ENCODE measurements at places on chromosomes 11 and 22.

GRCh38 chr11:30617762-30618161, 31.6 kb upstream of the MPPED2 start:
- no peak for DNase-seq

DNA sequence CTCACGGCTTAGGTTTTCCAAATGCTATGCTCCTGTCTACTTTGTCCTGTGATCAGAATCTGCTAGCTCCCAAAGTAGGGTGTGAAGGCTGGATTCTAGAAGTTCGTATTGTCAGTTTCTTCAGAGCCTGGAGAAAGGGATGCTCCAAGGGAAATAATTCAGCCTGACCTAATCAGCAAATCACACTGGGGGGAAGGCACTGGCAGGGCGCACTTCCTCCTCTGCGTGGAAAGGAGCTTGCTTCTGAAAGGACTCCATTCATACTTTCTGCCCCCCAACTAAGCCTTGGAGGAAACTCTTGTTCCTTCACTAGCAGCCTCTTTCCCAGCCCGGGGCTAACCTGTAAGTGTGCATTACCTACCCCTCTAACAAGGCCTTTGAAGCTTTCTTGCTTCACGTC, 165.9 kb downstream of the NAV2 start:
- DNase-seq: no peak

GRCh38 chr11:122727101-122727929, 71.8 kb downstream of the UBASH3B start:
- DNase-seq: no peak

- DNase-seq: no peak
These were observed 102.6 kb downstream of the SPON1 start for GRCh38 chr11:14065141-14065540.

- no peak for DNase-seq
These were observed 37.1 kb upstream of the OLFML1 start for GRCh38 chr11:7448201-7448600.

GRCh38 chr22:48952256-48953102, 875.2 kb downstream of the BRD1 start:
- DNase-seq: no peak

DNA sequence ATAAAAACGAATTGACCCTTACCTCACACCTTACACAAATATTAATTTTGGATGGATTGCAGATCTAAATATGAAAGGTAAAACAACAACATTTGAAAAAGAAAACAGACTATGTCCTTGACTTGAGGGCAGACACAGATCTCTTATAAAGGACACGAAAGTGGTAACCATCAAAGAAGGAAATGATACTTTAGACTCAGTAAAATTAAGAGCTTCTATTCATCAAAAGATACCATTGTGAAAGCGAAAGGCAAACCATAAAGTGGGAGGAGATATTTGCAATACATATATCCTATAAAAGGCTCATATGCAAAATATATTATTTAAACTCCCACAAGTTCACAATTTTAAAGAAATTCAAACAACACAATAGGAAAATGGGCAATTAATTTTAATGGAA, 5.0 kb downstream of the HEPACAM start:
- DNase-seq: no peak

DNA sequence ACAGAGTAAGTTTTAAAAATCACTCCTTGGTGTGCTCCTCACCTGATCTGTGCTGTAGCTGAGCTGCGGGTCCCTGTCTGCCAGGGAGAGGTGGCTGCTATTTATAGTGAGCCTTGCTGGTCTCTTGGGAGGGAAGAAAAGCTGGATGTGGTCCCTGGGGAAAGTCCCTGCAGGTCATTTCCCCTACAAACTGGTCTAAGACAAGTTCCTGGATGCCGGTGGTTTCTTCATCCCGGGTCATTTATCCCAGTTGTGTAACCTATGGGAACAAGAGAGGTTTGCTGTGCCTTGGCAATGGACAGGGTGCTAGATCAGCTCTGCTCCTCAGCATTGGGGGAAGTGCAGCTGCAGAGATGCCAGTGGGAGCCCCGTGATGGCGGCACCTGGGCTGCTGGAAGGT, at the start of gene SAA2:
Gene SAA2 (minus strand): TSS at position 108 of the 400 bp plus-strand sequence. CDS start 657 bp downstream, outside the sequence.
- peak; percentile 54 for DNase-seq

GRCh38 chr11:129699711-129700304, 115.8 kb upstream of the TMEM45B start:
- DNase-seq: no peak

DNA sequence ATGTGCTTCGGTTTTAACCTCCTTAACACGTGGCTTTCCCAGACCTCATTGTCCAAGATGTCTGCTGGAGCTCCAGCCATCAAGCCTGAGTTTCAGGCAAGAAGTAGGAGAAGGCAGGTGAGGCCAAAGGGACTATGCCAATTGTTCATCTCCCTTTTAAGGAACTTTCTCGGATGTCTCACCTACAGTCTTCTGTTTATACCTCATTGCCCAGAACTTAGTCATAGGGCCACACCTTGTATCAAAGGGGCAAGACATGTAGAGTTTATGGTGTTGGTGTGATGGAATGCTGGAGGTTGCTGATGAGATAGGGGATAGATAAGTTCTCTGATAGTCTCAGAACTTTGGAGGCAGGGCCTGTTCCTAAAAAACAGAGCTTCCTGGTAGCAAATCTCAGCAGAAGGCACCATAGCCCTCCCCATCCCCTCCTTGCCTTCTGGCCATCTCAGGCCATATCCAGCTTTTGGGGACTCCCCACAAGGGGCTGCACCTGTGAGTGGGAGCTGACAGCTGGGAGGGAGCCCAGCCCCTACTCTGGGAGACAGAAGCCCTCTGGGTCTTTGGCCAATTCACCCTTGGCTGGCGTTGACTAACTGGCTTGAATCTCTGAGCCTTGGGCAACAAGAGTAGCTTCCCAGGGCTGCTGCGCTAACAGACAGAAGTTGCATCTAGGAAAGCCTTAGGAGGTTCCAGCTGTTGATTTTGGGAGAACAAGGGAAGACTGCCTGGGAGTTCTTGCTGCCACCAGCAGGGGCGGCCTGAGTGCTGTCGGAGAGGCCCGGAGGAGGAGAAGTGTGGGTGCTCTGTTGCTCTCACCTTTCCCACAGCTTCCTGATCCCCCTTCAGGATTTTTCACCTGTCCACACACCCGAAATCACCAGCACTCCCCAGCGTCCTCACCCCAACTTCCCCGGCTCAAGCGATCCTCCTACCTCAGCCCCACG, 149.8 kb upstream of the THY1 start:
- no peak for DNase-seq

- DNase-seq: no peak
These were observed 12.8 kb downstream of the GGA1 start for GRCh38 chr22:37621352-37621860.

DNA sequence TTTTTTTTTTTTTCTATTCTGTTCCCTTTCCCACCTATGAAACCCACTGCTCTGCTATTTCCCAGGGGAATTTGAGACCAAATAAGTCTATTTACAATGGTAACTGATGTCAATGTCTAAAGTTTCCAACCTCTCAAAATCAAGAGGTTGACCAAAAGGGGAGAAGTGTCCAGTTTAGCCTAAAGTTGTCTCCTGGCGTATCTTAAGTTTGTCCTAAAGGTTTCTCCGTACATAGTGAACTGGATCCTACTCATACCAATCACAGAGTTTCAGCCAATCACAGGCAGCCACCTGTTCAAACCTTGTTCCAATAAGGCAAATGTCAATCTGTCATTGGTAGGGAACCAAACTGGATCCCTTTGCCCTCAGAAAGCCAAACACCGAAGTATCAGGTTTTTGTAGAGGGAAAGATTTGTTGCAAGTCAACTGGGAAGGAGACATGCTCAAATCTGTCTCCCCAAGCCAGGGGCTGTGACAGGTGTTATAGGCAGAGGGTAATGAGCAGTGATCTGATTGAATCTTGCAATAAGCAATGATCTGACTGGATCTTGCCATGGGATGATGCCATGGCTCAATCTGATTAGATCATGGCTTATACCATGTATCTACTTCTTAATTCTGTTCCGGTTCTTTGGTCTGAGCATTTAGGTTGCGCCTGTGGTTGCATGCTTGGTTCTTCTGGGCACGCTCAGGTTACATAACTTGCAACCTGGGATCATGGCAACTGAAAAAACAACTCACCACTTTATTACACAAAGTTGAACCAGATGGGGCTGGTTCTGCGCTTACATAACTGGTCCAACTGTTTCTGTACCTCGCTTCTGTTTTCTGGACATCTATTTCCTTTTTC, 1.1 kb upstream of the VPS37C start:
- DNase-seq: peak; percentile 45

DNA sequence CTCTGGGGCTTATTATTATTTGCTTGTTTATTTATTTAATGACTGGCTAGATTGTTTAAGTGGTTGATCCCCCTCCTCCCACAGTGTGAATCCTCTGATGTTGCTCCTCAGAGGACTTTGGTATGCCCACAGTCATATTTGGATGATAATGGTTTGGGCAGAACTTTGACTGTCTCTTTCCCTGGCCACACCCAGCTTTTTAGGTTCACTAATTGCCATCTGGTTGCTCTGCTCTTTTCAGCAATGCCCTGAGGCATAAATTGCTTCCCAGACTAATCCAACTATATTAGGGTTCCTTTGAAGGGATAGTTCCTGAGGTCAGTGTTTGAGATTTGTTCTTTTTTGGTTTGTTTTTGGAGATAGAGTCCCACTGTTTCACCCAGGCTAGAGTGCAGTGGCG, 99.3 kb upstream of the RRM1 start:
- DNase-seq: peak; percentile 78

DNA sequence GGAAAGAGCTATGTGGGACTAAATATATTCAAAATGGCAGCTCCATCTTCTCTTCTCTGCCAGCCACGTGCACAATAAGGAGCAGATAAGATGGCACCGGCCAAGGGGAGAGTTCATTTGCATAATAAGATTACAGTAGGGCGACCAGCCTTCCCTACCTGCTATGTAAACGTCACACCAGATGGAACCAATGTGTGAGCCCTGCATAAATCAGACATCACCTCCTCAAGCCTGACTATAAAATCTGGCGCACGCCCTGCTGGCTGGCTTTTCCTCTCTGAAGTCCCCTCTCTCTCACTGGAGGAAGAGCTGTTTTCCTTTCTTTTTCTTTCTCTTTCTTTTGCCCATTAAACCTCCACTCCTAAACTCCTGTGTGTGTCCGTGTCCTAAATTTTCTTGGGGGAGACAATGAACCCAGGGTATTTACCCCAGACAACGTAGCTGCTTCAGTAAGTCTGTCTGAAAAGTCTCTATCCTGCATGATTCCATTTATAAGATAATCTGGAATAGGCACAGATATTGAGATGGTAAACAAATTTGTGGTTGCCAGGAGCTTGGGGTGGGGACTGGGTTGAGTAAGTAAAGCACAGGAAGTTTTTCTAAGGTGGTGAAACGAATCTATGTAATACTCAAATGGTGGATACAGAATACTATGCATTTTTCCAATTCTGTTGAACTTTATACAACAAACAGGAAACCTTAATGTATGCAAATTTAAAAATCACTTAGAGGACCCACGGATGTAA, 670.0 kb upstream of the KIRREL3 start:
- DNase-seq: no peak

DNA sequence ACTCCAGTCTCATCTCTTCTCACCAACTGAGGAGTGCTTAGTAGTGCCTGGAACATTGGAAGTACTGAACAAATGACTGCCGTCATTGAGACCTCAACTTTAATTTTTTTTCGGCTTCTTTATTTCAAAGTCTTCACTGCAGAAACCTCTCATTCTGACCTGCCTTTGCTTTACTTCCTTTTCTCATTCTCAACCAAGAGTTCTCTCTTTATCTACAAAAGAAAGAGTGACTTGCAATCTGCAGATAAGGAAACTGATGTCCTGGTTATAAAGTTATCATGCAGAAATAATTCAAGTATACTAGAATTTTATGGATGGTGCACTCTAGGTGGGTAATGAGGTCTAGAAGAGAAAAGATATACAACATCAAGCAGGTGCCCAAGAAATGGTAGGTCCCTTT, 1.2 kb upstream of the EED start:
- DNase-seq: no peak

DNA sequence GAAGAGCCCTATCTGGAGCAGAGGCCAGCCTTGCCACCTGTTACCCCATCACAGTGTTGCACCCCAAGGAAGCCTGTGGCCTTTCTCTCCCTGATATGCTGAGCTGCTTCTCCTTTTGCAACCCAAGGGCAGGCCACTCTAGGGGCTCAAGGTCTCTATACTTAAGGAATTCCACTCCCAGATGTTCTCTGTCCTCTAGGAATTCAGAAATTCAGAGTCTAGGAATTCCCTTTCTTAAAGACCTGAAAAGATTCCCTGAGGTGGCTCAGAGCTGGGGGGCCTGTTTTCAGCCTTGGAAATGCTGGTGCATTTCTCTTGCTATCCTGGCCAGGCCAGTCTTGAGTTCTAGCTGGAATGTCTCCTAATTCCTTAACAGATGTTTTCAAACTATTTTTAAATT, 68.0 kb upstream of the OLFML1 start:
- peak; percentile 10 for DNase-seq

GRCh38 chr11:119681361-119681910, 47.6 kb downstream of the NECTIN1 start:
- no peak for DNase-seq

GRCh38 chr11:33920838-33921613, 29.1 kb upstream of the LMO2 start:
- DNase-seq: peak; percentile 49

Data from M059J (cell line).